ENCODE measurements at places on chromosomes 16 and 17.

DNA sequence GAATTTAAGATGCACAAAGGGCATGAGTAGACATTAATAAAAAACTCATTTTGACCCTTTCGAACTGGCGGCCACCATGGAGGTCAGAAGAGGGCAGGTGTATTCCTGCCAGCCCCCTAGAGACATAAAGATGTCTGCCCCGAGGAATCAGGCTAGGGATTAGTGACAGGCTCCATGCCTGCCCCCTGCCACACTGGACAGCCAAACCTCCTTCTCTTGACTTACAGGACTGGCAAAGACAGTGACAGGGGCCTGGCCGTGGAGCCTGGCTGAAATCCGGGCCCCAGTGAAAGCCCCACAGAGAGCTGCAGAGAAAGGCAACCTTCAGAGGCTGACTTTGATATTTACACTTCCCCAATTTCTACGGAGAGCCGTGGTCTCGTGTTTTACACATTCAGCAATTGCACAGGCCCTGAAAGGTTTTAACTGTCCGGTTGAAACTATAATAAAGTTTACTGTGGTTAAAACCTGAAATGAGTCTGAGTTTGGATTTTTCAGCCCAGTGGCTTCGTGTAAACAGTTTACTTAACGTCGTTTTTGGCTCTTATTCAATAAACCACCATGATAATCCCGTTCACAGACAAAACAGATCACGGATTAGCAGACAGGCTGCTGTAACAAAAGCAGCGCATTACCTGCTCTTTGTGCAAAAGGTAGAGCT is 243.9 kb upstream of the MYOCD start:
- DNase-seq, result no peak

DNA sequence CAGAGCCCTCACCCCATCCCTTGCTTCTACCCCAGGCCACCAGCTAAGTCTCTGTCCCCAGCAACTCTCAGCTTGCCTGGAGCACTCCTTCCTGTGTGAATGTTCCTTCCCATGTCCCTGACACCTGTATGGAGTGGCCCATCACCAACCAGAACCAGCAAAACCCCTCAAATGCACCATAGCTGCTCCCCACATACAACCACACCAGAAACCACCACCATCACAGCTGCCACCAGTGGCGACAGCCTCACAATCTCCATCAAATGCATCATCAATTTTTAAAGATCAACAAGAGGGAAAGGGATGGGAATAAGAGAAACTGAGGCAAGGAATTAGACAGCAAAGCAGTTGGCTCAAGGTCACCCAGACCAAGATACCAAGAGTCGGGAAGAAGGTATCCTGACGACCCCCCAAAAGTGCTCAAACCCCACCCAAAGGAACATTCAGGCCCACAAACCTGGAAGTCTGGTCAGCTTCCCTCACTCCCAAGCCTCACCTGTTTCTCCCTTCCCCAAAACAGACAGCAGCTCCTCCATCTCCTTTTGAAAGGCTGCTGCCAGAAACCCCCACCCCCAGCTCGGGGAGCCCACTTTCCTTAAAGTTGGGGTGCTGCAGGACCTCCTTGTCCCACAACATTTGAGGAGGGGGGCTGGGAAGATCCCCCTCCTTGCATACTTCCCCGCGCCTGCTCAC is 1.8 kb downstream of the SRCIN1 start:
- no peak for DNase-seq

GRCh38 chr17:18191967-18192366 is 8.3 kb downstream of the ALKBH5 start:
- DNase-seq, result no peak

DNA sequence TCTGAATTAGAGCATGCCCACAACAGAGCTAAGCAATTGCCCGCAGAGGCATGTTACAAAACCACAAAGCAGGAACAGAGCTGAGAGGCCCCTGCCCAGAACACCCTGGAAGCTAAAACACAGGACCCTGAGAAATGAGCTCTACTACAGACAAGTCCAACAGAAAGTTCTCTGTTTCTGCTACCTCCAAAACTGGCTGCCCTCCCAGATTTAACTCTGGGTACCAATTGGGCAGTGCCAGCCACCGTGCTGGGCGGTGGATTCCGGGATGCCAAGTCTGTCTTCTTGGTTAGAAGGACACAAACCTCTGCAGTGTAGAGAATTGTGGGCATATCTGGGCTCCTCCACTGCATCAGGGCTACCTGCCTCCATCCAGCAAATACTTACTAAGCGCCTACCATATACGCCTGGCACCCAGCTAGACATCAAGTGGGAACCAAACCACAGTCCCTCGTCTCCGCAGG is 1.0 kb downstream of the CMTM4 start:
- DNase-seq, result no peak

DNA sequence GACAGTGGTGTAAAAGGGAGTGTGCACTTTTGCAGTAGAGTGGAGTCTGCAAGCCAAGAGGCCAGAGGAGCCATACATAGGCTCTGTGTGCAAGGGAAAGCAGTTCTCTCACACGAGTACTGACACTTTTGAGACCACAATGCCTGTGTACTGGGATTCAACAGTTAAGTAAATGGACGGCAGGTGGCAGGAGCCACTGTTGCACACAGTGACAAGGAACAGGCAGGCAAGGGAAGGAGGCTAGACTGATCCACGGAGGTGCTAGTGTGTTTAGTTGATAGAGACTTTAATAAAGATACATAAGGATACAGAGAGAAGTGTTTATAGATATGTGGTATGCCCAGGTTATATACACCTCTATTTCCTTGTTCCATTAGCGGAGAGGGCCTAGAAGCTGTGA is 67.0 kb downstream of the MPRIP start:
- no peak for DNase-seq

DNA sequence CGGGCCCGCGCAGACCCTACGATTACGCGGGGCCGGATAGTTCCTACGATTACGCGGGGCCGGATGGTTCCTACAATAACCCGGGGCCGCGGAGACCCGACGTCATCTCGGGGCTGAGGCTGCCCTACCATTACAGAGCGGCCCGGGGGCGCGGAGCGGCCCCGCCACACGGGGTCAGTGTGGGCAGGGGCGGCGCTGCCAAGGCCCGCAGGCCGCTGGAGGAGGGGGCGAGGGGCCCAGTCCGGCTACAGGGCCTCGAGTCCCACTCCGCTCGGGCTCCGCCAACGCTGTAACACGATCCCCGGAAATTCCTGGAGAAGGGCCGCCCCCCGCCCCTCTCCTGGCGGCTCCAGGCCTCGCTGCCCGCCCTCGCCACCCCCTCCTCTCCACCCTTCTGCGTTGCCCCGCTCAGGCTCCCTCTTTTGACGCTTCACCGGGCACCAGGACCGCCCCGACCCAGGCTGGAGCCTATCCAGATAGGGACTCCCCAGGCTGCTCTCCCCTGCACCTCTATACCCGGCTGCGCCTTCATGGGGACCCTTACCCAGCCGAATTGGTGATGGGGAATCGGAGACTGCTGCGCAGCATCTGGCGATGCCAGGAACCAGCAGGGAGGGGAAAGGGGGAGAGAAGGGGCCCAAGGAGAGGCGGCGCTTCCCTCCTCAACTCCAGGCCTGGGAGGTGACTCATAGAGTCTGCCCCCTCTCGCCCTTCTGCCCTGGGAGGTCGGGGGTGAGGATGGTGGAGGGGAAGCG is at the start of gene RAB34:
TSS of gene RAB34 (minus strand) at position 291 of the 755 bp plus-strand sequence. CDS start 602 bp downstream, outside the sequence.
- no peak for DNase-seq

DNA sequence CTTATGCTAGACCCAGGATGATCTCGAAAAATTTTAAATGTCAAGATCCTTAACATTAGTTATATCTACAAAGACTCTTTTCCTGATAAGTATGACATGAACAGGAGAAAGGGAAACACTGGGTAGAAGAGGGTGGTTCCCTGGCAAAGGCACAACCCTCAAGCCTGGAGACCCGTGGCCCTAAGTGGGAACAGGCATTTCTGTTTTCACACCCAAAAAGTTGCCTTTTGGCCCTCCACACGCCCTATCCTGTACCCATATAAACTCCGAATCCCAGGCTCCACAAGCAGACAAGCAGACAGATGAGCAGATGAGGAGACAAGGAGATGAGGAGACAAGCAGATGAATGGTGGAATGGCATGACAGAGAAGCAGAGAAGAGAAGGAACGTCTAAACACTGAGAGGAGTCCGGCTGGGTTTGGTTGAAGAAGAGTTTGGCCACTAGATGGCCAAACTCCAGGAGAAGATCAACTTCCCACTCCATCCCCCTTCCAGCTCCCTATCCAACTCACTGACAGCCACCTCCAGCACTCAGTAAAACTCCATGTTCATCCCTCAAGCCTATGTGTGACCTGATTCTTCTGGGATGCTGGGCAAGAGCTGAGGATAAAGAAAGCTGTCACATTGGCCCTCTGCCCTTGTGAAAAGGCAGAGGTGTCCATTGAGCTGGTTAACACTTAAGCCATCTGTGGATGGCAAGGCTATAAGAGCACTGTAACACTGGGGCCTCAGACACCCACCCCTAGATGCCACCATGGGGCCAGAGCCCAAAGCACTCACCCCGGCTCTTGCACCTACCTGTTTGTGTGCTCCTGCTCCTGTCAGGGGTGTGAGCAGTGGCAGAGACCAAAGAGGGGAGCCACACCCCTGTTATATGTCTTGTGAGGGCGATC is 139.6 kb upstream of the FAM20A start:
- DNase-seq, result no peak

DNA sequence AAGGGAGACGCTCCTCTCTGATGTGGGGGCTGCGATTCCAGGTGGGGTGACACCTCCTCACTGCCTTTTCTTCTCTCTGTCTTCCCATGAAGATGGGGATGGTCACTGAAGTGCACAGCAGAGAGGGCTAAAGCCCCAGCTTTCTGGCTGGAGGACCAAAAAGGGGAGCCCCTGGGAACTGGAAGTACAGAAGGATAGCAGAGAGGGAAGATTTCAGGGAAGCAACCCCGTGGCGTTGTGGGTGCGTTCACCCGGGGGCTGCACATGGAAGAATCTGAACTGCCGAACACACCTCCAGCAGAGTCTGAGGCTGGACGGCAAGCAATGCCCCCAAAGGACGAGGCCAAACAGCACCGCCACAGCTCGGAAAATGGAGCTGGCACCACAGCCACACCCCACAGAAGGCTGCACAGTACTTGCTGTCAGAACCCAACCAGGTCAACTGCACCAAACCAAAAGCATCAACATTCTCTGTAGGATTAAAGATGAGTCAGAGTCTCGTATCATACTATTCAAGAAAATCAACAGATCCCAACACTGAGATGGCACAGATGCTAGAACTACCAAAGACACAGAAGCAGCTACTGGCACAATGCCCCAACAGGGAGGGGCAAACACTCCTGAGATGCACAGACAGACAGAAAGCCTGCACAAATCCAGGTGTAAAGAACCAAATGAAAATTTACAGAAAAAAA is 49.9 kb downstream of the MAP1LC3B start:
- no peak for DNase-seq

GRCh38 chr17:17972126-17972951 is at the start of the genes DRC3 and TOM1L2:
Gene DRC3 (plus strand): TSS chr17:17972862. CDS start chr17:17977599, 4,737 bp downstream.
Gene TOM1L2 (minus strand): TSS chr17:17972400. CDS start chr17:17972313, 87 bp downstream.
- DNase-seq, result peak; percentile 98

DNA sequence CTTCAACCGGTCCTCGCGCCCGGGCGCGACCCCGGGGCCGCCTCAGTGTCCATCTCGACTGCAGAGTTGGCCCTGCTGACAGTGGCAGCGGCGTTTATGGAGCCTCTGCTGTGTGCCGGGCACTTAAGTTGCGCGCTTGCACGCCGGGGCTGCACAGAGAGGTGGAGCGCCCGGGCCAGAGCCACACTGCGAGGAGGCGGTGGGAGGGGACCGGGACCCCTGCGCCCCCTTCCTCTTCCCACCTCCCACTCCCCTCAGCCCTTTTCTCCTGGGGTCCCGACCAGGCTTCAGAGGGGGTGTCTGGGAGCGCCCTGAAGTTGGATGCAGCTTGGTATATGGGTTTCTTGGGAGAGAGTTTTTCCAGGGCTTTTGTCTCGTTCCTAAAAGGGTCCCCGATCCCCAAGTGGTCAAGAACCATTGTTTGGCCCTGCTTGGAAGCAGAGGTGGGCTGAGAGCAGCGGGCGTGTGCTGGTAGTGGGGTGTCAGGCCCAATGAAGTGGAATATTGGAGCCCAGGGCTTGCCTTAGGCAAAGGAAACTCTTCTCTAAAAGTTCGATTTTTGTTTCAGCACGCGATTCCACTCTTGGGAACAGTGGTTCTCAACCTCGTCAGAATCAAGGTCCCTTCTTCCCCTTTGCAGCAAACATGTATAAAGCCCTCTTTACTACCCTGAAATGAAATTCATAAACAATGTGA is 605 bp downstream of the MRTFB start:
- DNase-seq, result no peak

GRCh38 chr17:28460901-28461300 is 12.5 kb upstream of the SLC13A2 start:
- DNase-seq, result no peak

DNA sequence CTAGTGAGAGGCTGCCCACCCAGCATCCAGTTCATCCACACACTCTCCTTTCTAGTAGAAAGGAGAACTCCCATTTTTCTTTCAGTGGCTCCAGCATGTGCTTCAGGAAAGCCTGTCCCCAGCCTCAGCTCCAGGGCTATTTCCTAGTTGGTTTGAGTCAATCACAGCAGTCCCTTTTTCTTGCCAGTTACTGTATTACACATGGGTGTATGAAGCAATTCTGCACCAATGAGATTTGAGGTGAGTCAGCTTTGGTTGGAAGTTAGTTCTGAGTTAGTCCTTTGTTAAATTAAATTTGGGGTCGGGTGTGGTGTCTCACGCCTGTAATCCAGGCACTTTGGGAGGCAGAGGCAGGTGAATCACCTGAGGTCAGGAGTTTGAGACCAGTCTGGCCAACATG is 24.8 kb downstream of the RAD51D start:
- DNase-seq, result no peak

- no peak for DNase-seq
Observed at GRCh38 chr17:27276653-27277156, 17.2 kb upstream of the WSB1 start.

- no peak for DNase-seq
Observed at GRCh38 chr17:38897176-38897575, 27.3 kb downstream of the LASP1 start.

GRCh38 chr17:61323003-61323908 is 76.4 kb upstream of the TBX2 start:
- DNase-seq, result no peak

DNA sequence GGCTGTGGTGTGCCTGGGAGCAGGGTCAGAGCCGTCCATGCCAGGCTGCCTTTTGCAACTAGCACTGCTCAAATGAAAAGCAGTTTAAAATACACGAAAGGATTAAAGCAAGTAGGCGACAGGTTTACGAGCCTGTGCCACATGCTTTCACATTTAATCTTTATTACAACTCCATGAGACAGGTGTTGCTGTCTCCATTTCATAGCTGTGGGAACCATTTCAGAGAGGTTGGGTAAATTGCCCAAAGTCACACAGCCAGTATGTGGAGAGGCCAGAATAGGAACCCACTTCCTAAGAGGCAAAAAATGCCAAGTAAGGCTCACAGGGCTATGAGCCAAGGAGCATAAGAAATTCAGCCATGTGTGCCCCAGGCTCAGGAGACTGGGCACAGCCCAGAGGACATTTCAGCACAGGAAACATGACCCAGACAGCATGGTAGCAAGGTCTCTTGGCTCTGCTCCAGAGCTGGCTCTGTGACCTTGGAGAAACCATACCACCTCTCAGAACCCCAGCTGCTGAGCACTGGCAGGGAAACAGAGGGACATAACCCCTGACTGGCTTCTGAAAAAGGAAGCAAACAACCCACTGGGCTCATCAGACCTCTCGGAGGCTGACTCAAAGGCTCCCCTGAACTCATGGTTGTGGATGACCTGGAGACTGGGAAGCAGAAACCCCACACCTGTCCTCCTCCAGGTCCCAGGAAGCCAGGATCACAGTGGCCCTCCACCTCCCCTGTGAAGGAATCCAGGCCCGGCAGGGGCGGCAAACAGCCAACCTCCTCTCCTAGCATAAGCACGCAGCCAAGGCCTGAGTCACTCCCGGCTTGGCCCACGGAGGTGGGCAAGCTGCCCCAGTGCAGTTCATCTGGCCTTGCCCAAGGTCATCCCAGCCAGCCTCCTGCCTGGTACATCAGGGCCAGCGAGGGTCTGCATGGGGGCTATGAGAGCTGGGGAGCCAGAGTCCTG is 40.3 kb upstream of the MRPS23 start:
- no peak for DNase-seq

- DNase-seq, result peak; percentile 40
Observed at GRCh38 chr16:11312718-11313492, 31.8 kb upstream of the PRM1 start.

All from NCI-H187 (cell line).